ENCODE measurements at places on chromosomes 12 and 14. TPM values are rescaled to one million over a fixed set of nuclear protein-coding genes. Genes with fewer than 3 reads are reported as not detected.

DNA sequence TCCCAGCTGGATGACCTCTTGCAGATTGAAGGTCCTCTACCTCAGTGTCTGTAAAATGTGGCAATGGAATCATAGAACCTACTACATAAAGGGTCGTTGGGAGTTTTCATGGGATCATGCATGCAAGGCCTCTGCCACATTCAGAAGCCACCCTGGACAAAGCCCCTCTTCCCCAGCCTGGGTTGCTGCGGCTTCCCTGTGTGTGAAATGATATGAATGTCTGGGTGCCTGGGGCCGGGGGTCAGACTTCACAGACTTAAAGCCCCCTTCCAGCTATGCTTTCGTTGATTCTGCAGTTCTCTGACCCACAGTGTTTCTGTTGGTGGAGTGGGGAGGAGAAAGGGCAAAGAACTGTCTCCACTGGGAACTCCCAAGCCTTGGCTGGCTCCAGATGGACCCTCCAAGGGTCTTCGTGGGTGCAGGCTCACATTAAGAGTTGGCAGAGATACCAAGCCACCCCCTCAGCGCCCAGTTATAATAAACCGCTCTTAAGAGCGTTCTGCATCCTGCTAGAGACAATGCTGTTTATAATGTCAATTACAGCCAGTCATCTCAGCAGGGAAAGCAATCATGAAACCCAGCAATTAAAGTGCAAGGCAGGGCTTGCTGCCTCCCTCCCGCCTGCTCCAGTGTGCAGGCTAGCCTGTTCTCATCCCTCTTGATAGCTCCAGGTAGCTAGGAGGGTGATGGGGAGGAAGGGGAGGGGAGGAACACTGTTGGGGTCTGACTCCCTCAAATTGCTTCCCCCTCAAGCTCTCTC is 210.9 kb upstream of the FKBP4 start:
- H3K27me3 ChIP-seq: peaks cover 30% of the 10 kb centered on the region
- H3K36me3 ChIP-seq: no peaks in the 10 kb centered on the region
- no peak overlapping the region for H3K4me3 ChIP-seq

GRCh38 chr12:25819691-25820090 is 138.8 kb upstream of the RASSF8 start:
- no peak overlapping the region for H3K27ac ChIP-seq
- H3K4me3 ChIP-seq: no peak overlapping the region
- H3K36me3 ChIP-seq: no peaks in the 10 kb centered on the region
- H3K27me3 ChIP-seq: no peaks in the 10 kb centered on the region
- H3K4me1 ChIP-seq: no peaks in the 10 kb centered on the region

Gene IFNG-AS1
- total RNA-seq: not detected

DNA sequence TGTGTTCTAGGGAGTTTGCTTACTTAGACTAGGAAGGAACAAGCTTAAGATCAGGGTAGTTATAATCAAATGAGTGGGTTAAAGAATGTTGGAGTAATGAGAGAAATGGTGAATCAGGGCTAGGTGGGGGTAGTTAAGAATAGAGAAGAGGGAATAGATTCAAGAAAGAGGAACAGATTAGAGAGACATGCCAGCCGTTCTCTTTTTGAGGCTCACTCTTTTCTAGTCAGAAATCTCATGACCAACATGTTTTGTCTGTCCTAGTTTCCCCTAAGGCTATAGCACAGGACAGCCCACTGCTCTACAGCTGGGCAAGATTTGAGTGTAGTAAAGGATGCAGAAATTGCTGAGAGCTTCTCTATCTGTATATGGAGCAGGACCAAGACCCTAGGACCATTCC is 258.4 kb downstream of the AKAP6 start:
- H3K36me3 ChIP-seq: no peaks in the 10 kb centered on the region
- H3K27ac ChIP-seq: no peak overlapping the region
- no peak for DNase-seq

DNA sequence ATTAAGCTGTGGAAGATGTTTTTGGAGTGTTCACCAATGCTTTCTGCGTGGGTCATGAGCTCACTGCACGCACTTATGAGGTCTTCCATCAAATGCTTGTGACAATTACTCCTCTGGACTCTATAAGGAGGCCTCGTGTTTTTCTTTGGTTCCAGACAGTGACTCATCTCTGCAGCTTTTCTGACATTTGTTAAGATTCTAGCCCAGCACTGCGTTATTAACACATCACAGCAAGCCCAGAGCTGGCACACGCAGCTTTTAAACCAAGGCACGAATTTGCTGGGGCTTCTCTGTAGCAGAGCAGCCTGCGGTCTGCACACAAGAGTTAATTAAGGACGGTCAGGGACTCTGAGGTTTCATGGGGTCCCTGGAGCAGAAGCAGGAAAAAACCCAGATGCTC is 16.9 kb downstream of the MEG3 start:
- H3K36me3 ChIP-seq: no peaks in the 10 kb centered on the region
- H3K27ac ChIP-seq: no peak overlapping the region
- no peak overlapping the region for H3K4me3 ChIP-seq
- no peaks in the 10 kb centered on the region for H3K27me3 ChIP-seq
- no peak for DNase-seq
- no peaks in the 10 kb centered on the region for H3K4me1 ChIP-seq

DNA sequence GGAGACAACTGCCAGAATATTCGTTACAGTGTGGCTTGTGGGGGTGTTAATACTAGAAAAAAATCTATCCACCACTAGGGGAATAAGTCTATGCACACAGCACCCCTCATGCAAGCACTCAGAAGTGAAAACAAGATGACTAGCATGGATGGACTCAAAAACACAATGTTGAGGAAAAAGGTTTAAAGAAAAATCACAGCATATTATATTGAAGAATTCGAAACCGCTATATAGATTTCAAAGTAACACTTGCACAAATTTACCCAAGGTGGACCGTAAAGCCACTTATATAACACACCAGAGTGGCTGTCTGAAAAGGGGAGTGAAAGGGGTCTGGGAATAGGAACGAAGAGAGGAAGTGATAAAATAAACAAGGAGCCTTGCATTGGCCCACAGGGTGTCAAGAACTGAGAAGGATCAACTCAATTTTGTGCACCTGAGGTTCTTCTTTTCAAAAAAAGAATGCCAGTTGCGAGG is 544 bp downstream of the ABCD4 start:
- no peak for DNase-seq
- H3K27ac ChIP-seq: peak overlapping the region; percentile 78
- no peaks in the 10 kb centered on the region for H3K27me3 ChIP-seq
- peaks cover 4% of the 10 kb centered on the region for H3K36me3 ChIP-seq

DNA sequence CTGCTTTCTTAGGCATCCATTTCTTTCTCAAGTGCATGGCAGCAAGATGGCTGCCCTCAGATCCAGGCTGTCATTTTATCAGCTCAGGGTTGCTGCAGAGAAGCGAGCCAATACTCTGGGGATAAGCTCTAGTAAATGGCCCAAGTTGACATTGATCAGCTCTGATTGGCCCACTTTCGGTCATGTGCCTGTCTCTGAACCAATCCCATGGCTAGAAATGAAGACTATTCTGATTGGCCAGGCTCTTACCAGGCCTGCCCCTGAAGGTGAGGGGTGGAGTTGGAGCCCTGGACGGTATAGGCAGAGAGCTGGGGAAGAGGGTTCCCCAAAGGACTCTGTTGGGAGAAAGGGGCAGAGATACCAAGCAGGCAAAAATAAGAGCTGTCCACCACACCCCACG is 41.4 kb downstream of the MYO1H start:
- no peak overlapping the region for H3K4me3 ChIP-seq
- H3K36me3 ChIP-seq: no peaks in the 10 kb centered on the region
- no peak for DNase-seq
- H3K27ac ChIP-seq: no peak overlapping the region
- H3K4me1 ChIP-seq: peaks cover 5% of the 10 kb centered on the region

Gene SERPINA9
- total RNA-seq: not detected

DNA sequence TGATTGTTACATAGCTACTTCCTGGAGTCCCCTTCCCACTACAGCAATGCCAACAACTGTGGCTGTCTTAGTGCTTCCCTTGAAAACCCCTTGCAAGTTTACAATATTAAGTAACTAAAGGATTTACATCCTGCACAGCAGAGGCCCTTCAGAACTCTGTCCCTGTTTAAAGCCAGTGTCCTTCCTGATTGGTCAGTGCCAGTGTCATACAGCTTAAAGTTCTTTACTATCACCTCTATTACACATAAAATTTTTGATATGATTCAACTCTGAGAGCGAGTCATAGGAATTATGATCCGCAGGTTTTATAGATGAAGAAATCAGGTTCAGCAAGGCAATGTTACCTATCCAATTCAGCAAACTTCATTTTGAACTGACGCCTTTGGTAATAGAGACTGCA is 91.4 kb upstream of the ALX1 start:
- H3K4me3 ChIP-seq: no peak overlapping the region
- no peaks in the 10 kb centered on the region for H3K36me3 ChIP-seq
- H3K27ac ChIP-seq: no peak overlapping the region
- DNase-seq: no peak
- no peaks in the 10 kb centered on the region for H3K4me1 ChIP-seq

DNA sequence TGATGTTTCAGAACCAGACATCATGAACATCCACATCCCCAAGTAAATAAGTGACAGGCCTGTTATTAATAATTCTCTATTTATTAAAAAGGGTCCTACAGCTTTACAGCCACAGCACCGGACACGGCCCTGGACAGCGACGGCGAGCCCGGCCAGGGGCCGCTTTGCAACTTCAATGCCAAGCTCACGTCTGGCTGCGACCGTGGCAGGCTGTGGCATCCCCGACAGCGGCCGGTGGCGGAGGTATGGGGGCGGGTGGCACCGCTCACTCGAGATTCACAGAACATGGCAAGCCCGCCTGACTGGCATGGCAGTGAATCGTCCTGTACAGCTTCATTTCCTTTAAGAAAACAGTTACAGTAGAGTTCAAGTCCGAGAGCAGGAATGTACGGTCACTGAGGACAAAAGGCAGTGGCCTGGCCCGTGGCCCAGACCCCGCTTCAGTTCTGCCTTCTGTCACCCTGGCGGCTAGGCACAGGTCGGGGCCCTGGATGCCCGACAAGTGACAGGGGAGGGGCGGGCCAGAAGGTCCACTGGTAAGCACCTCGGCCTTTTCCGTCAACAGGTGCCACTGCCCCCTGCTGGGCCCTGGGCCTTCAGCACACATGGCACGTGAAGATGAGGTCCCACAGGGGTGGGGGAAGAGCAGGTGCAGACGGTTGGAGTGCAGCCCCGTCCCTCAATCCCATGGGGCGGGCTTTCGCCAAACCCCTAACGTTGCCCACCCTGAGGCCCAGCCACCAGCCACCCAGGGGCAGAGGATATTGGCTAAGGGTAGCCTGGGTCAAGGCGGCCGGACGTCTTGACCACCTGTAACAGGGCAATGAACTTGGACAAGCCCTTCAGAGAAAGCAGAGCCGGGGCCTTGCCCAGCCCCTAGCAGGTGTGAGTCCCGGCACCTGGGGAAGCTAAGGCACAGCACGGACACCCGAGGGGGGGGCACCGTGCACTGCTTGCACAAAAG is 30.3 kb downstream of the HIP1R start:
- peaks cover 24% of the 10 kb centered on the region for H3K36me3 ChIP-seq
- H3K27me3 ChIP-seq: no peaks in the 10 kb centered on the region
- H3K27ac ChIP-seq: no peak overlapping the region
- peak; percentile 16 for DNase-seq

DNA sequence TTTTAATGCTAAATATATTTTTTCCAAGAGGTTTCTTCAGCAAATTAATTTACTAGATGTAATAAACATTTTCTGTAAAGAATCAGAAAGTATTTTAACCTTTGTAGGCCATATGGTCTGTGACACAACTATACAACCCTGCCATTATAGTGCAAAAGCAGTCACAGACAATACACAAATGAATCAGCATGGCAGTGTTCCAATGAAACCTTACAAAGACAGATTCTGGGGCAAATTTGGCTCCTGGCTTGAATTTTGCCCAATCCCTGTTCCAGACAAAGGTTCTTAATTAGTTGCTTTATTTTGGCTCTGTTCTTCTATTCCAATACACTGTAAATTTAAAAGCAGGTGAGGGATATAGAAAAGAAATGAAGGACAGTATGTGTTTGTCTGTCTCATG is 352.5 kb downstream of the C12orf50 start:
- H3K36me3 ChIP-seq: no peaks in the 10 kb centered on the region
- no peak overlapping the region for H3K4me3 ChIP-seq
- no peak overlapping the region for H3K27ac ChIP-seq
- DNase-seq: no peak

DNA sequence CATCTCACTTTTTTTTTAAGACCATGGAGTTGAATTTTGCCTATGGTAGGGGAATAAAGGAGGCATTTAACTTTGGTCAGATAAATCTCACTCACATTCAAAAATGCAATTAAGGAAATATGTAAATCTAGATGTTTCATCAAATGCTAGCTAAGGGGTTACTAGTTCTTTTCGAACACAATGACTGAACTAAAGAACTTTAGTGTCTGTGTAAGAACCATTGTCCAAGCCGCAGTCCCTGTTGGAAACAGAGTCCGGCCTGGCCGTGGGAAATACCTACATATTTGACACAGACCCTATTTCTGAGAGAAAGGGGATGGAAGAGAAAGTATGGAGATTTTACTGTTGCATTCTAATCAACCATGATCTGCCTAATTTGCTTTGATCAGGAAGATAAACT is 17.4 kb downstream of the LGR5 start:
- H3K27me3 ChIP-seq: no peaks in the 10 kb centered on the region
- H3K4me3 ChIP-seq: no peak overlapping the region
- DNase-seq: no peak
- no peak overlapping the region for H3K27ac ChIP-seq
- H3K36me3 ChIP-seq: no peaks in the 10 kb centered on the region

GRCh38 chr12:58893495-58893894 is 26.8 kb downstream of the LRIG3 start:
- H3K27ac ChIP-seq: no peak overlapping the region
- no peak overlapping the region for H3K4me3 ChIP-seq
- no peak for DNase-seq
- H3K4me1 ChIP-seq: no peaks in the 10 kb centered on the region
- no peaks in the 10 kb centered on the region for H3K27me3 ChIP-seq

Gene IL26
- not detected for total RNA-seq

DNA sequence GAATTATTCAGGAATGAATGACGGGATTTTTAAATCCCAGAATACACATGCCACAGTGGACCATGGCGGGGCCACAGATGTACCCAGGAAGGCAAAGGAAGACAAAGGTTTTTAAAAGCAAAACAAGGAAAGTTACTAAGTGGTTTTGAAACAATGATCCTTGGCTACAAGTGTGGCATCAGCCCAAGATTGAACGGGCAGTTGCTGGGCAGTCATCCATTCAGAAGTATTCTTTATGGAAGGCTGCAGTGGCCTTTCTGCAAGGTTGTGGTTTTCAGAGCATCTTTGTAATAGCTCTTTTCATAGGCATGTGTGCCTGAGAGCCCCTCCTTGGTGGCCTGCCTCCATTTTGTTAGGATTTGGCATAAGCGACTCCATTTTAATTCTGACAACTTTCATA is 13.4 kb upstream of the IFI27 start:
- no peaks in the 10 kb centered on the region for H3K36me3 ChIP-seq
- no peak for DNase-seq
- H3K27ac ChIP-seq: no peak overlapping the region
- no peaks in the 10 kb centered on the region for H3K27me3 ChIP-seq
- H3K4me3 ChIP-seq: no peak overlapping the region
- no peaks in the 10 kb centered on the region for H3K4me1 ChIP-seq

Measured in HCT116 (cell line).